ENCODE measurements at places on chromosomes 13 and 19. TPM values are rescaled to one million over a fixed set of nuclear protein-coding genes. Genes with fewer than 3 reads are reported as not detected.

DNA sequence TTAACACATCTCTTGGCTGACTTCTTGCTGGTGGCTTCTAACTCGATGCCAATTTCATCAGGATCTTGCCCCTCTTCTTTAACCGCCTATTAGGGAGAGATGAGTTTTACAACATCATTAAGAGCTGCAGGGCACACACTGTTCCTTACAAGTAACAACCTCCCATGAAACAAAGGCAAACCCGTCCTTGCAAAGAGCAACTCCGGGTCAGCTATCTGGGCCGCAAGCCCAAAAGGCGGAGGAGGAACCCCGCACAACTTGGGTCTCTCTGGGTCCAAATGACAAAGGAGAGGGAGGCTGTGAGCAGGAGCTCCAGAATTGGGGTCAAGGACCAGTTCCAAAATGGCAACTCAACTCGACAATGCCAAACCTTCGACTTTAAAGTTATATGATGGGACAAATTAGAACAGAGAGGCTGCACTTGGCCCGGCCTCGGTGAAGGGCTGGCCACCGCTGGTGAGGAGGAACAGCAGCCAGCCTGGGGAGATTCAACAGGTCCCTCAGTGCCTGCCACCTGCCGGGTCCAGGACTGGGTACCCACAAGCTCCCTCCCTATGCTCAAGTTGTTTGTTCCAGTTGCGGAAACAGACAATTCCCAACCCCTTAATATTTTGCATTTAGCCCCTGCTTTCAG is 1.1 kb downstream of the SAFB2 start:
- no peak for DNase-seq

- DNase-seq = no peak
Measured at GRCh38 chr13:46562152-46562551, 9.2 kb downstream of the LRCH1 start.

GRCh38 chr19:39403331-39404312 is 3.0 kb upstream of the ZFP36 start:
- DNase-seq = peak; percentile 51

GRCh38 chr13:44051405-44051804 is 171.7 kb downstream of the LACC1 start:
- DNase-seq = no peak

DNA sequence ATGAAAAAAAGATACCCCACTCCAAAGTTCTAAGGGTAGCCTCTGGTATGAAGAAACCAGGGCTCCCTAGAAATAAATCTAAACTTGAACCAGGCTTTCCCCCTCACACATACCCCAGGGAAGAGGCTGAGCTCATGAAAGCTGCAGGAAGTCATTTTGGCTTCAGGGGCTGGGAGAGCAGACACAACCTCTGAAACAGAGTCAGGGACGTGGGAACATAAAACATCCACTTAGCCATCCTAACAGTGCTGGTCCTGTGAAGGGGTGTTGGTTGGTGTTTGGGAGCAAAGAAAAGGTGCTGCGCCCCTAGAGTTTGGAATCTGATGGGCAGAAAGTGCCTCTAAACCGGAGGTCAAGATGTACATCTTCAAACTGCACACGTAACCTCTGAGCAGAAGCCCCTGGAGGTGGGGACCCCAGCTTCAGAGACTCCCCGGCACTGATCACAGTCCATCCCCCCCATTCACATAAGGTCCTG is 15.8 kb downstream of the RAB3D start:
- no peak for DNase-seq

The LRRC63 gene
- 0.46 TPM for polyA plus RNA-seq

The GGN gene
- 0.07 TPM for polyA plus RNA-seq

The GJB6 gene
- polyA plus RNA-seq = 22.9 TPM

The MEDAG gene
- 18.7 TPM for polyA plus RNA-seq

The DAND5 gene
- polyA plus RNA-seq = 0.09 TPM

The KLF12 gene
- 4.3 TPM for polyA plus RNA-seq

The TTC9B gene
- 0.11 TPM for polyA plus RNA-seq

The CLEC17A gene
- 2.3 TPM for polyA plus RNA-seq

The GPC5 gene
- 0.25 TPM for polyA plus RNA-seq

The ONECUT3 gene
- 0.02 TPM for polyA plus RNA-seq
